ENCODE measurements at places on chromosomes 1 and 21.

DNA sequence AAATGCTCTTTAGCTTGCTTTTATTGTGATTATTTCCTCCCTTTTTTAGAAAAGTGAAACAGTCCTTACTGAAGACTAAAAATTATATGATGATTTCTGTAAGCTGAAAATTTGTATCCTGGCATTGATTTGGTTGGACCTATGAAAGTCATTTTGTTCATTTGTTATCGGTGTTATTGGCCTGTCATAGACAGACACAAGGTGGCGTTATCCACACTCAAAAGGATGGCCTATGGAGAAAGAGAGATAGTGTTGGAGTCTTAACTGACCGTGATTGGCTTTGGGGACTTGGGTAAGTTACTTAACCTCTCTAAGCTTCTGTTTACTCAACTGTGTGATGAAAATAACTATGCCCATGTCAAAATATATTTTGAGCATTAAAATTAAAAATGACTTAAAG is 203.6 kb upstream of the CHODL start:
- no peak for DNase-seq

GRCh38 chr1:1125945-1126344 is 10.1 kb upstream of the C1orf159 start:
- no peak for DNase-seq

DNA sequence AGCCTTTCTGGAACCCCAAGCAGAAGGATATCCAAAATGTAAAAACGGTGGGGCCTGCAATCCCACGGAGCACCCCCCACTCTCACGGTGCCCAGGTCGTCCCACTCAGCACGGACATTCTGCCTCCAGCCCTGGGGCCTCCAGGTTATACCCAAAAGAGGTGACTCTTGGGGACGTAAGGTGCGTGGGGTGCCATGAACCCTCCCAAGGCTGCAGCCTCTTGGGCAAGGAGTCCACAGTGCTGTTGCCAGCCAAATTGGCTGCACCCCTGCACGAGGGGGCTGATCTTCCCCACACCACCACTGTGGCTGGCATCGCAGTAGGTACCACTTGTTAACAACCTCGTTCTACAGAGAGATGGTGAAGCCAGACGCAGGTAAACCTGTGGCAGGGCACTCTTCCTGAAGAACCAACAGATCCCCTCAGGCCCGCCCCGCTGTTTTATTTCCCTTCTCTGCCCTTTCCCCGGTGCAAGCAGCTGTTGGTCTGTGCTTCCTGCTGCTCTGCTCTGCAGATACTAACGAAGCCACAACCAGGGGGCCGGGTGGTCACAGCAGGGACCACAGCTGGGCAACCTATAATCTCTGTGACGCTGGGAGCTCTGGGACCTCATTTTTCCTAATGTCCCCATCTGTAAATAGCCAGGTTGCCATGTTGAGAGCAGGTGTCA is 8.7 kb downstream of the TFF3 start:
- no peak for DNase-seq

DNA sequence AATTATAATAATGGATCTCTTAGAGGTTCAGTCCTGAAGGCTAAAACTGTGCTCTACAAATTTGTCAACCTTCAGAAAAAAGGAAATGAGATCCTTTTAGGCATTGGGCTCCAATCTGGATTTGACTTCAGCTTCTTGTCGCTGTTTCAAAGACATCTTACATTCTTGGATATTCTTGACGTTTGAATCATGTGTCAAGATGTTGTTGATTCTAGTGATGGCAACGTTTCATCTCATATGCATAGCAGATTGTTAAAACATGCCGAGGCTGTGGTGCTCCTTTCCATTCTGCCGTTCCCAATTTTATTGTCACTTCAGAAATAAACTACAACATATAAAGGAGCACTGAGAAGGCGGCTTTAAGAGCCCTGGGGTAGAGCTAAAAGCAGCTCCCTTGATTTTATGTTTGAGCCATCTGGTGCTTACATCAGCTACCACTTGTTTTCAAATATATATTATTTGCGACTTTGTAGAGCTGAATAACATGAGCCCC is 467.6 kb upstream of the ZRANB2 start:
- no peak for DNase-seq

GRCh38 chr1:156816561-156817328 is at the start of gene SH2D2A:
TSS of gene SH2D2A (minus strand) at chr1:156816848. CDS start at chr1:156816708, 140 bp downstream.
- no peak for DNase-seq

- peak; percentile 21 for DNase-seq
These were observed 653 bp downstream of the FNDC10 start for GRCh38 chr1:1599030-1599934.

- DNase-seq = peak; percentile 28
These were observed 39.8 kb downstream of the HTR6 start for GRCh38 chr1:19704247-19705113.

DNA sequence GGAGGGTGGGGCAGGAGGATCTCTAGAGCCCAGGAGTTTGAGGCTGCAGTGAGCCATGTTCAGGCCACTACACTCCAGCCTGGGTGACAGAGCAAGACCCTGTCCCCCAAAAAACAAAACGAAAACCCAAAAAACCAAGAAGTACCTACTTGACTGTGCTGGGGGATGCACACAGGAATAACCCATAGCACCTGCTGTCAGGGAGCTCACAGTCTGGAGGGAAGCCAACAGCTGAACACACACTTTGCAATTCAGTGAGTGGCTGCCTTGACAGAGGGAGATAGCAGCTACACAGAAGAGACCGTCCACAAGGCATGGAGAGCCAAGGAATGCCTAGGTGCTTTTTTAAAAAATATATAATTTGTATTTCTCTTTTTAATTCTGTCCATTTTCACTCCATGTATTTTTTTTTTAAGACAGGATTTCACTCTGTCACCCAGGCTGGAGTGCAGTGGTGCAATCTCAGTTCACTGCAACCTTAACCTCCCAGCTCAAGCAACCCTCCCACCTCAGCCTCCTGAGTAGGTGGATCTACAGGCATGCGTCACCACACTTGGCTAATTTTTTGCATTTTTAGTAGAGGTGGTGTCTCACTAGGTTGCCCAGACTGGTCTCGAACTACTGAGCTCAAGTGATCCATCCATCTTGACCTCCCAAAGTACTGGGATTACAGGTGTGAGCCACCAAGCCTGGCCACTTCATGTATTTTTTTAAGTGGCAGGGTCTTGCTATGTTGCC is 68.7 kb downstream of the NID1 start:
- peak; percentile 49 for DNase-seq

DNA sequence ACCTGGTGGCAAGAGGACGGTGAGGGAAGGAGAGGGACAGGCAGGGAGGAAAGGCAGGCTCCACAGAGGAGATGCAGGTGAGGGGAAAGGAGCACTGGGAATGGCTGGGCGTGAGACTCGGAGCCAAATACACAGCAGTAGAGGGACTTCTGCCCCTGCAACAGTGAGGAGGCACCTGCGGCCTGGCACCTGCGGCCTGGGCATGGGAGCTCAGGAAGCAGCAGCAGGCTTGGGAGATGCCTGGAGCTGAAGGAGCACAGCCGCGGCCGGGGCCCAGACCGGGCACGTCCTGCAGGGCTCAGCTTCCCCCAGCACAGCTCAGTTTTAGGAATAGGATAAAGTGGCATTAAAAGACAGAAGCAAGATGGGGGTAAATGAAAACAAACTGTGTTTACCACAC is 20.9 kb upstream of the TSPEAR start:
- DNase-seq = no peak
